Fibroblast of the conjunctiva (primary cell): ENCODE measurements at places on chromosomes 16 and 17.

GRCh38 chr17:81537856-81538555 is 9.8 kb downstream of the FSCN2 start:
- DNase-seq: no peak

DNA sequence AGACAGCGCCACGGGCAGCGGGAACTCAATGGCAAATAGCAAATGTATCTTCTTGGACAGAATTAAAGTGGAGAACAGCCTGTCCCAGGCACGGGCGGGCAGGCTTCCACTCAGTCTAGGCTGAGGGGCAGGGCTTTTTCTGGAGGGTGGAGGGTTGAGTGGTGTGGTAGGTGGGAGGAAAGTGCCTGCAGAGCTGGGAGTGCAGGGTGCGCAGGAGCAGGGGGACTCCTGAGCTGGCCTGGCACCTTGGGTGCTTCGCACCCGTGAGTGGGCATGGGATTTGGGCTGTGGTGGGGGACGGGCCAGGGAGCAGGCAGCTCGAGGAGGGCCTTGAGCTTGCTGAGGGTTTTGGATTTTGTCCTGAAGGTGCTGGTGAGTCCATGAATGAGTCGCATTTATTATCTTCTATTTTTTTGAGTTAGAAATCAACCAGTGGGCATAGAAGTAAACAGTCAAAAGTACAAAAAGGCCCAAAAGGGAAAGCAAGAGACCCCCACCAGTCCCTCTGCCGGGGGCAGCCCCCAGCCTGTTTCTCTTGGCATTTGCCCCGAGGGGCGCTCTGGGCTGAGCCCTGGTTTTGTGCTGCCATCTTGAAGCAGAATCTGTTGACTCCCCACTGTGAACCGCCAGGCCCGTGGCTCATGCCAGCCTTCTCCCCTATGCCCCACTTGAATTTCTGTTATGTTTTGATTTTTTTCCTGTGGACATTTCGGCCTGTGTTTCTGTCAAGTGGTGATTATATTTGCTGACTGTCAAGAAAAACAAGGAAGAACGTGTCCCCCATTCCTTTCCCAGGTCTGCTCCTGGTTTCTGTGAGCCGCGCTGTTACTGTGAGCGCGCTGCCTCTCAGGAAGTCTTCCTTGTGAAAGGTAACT is 8.2 kb downstream of the ADORA2B start:
- no peak for DNase-seq

GRCh38 chr17:4919511-4920047 is 12.5 kb upstream of the GP1BA start:
- DNase-seq: no peak

GRCh38 chr16:57531635-57532265 is 4.6 kb downstream of the CCDC102A start:
- no peak for DNase-seq

DNA sequence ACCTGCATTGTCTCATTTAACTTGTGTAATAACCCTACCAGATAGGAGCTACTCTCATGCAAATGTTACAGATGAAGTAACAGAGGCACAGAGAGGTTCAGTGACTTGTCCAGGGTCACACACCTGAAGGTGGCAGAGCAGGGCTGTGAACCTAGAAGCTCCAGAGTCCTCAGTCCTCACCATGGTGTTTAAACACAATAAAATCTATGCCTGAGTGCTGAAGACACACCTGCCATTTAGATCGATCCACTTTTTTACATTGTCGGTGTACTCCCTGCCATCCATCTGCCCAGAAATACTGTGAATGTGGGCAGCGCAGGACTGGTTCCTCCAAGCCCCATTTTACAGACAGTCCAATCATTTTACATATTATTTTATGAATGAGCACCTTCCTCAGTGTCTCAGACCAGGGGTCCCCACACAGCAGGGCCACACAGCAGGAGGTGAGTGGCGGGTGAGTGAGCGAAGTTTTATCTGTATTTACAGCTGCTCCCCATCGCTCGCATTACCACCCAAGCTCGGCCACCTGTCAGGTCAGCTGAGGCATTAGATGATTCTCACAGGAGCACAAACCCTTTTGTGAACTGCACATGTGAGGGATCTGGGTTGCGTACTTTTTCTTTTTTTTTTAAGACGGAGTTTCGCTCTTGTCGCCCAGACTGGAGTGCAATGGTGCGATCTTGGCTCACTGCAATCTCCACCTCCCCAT is 5.6 kb downstream of the IL4R start:
- DNase-seq: no peak

DNA sequence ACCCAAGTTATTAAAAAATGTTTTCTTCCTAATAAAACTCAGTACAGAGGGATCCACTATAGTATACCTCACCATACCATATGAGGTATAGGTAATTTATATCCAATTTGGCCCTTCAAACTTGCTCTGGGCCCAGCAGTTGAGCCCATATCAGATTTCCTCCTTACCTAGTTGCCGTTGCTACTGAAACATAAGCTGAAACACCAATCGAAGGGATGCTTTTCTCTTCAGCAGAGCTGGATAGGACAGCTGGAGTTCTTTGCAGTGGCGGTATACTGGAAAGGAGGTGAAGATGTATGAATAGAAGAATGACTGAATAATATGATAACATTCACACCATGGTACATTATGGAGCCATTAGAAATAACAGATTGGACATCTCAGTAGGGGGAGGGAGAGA is 42.7 kb downstream of the TNRC6C start:
- DNase-seq: no peak

- no peak for DNase-seq
Measured at GRCh38 chr17:66830451-66830850, 4.5 kb upstream of the CACNG5 start.

- DNase-seq: no peak
Measured at GRCh38 chr16:21339269-21339641, 61.2 kb upstream of the CRYM start.

DNA sequence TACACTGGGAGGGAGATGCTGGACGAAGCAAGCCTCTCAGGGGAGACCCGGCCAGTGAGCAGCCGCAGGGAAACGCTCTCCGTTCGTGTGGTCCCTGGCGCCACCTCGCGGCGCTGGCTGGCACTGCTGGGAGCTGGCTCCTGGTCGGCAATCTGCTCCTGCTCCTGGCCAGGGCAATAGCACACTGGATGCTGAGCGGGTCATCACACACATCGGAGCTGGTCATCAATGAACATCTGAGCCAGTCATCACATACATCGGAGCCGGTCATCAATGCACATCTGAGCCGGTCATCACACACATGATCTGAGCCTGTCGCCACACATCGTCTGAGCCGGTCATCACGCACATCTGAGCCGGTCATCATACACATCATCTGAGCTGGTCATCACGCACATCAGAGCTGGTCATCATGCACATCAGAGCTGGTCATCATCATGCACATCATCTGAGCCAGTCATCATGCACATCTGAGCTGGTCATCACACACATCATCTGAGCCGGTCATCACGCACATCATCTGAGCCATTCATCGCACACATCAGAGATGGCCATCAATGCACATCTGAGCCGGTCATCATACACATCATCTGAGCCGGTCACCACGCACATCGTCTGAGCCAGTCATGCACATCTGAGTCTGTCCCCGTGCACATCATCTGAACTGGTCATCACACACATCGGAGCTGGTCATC is 217.3 kb downstream of the RBFOX3 start:
- peak; percentile 30 for DNase-seq

DNA sequence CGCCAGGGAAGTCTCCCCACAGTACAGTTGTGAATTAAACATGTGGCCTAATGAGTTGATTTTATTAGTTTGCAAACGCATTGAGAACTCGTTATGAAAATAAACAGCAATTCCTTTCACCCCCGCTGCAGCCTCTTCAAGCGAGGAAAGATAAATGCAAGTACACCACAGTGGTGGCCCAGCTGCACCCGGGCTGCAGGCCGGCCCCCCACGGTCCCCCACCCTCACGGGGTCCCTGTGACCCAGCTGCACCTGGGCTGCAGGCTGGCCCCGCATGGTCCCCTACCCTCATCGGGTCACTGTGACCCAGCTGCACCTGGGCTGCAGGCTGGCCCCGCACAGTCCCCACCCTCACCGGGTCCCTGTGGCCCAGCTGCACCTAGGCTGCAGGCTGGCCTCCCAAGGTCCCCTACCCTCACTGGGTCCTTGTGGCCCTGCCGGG is 32.2 kb downstream of the SDK2 start:
- no peak for DNase-seq

GRCh38 chr17:40032322-40033320 is 17.4 kb downstream of the CSF3 start:
- no peak for DNase-seq

GRCh38 chr17:36933512-36934143 is 3.6 kb upstream of the LHX1 start:
- no peak for DNase-seq

DNA sequence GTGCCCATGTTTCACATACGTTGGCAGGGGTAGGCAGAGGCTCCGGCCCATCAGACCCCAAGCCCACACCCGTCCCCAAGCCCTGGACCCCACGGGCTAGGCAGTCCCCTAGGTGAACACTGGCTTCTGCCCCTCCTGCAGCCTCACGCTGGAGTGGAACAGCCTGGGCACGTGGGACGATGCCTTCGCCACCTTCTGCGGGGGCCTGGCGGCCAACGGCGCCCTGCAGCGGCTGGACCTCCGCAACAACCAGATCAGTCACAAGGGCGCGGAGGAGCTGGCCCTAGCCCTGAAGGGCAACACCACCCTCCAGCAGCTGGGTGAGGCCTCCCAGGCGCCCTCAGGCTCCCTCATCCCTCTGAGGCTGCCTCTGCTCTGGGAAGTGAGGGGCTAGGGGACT is 1.8 kb downstream of the LRRC45 start:
- no peak for DNase-seq

- DNase-seq: no peak
Measured at GRCh38 chr17:48491527-48492273, 39.1 kb downstream of the HOXB1 start.

DNA sequence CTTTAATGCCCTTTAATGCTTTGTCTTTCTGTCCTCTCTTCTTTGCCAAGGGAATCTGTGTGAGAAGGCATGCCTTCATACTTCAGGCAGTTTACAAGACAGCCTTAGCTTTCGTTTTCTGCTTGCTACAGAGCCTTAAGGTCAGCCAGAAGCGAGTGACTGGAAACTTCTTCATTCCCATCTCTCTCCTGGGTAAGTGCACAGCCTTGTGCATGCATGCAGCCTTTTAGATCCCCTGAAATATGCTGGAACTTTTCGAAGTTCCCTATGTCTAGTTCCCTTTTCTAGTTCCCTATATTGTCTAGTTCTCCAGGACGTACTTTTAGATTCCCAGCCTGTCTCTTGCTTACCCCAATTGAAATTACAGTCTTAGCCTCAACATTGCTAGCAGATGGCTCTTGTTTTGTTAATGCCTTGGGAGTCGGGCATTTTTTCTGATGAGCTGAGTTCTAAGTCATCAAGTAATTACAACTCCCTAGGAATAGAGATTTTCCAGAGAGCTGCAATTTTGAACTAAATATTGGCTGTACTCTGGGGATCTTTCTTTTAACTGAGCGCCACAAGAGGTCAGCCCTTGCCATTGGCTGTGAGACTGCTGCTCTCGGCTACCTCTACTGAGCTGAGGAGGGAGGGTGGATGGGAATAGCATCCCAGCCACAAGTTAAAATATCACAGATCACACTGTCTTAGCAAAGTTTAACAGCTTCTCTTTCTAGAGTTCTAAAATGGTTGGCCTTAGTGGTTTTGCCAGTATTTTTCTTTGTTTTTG is 22.7 kb upstream of the PPM1D start:
- peak; percentile 53 for DNase-seq

DNA sequence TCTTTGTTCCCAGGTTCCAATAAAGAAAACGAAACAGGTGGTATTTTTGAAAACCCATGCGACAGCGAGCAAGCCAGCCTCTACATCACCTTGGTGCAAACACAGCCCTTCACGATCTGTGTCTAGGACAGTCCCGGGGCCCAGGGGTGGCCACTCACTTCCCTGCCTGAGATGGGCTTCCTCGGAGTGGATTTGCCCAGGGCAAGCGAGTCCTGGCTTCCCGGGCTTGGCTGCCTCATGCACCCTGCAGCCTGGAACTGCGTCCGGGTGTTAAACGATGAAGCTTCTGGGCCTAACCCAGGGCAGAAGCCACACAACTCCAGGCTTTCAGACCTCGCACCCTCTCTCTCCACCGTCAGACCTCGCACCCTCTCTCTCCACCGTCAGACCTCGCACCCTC is 66.0 kb downstream of the RPH3AL start:
- no peak for DNase-seq

- DNase-seq: no peak
Measured at GRCh38 chr17:13477180-13477611, 124.5 kb downstream of the HS3ST3A1 start.

GRCh38 chr17:66689221-66689620 is 145.7 kb upstream of the CACNG5 start:
- no peak for DNase-seq

DNA sequence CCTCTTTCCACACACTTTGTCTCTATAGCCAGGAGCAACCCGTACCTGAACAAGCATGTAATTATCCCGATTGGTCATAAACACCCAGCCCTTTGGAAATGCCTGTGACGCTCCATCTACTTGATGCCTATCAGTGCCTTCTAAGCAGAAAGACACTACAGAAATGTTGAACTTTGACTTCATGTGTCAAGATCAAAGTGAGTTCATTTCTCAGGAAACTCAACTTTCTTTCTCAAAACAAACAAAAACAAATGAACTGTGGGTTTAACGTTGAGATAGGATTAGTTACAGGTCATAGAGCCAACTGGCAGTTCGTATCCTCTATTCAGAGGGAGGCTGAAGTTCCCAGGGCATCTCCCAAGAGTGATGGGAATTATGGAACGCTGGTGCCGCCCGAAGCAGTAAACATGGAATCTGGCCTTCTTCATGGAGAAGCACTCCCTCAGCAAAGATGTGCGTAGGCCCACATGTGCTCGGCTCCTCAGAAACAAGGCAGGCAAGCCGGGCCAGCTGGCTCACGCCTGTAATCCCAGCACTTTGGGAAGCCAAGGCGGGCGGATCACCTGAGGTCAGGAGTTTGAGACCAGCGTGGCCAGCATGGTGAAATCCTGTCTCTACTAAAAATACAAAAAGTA is 9.5 kb downstream of the SLC6A4 start:
- no peak for DNase-seq

DNA sequence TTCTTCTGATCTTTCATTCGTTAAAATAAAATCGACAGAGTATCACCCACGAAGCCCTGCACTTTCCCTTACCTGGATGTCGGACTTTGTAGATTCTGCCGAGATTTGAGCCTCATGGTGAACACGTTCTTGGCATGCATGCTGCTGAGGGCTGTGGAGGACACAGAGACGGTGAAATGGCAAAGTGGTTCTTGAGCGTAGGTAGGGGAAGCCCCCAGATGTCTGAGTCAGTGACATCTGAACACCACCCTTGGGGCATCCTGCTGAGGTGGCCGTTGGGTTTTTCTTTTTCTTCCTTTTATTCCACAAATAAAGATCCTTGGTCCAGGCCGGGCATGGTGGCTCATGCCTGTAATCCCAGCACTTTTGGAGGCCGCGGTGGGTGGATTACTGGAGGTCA is 33.9 kb downstream of the NOS2 start:
- no peak for DNase-seq

DNA sequence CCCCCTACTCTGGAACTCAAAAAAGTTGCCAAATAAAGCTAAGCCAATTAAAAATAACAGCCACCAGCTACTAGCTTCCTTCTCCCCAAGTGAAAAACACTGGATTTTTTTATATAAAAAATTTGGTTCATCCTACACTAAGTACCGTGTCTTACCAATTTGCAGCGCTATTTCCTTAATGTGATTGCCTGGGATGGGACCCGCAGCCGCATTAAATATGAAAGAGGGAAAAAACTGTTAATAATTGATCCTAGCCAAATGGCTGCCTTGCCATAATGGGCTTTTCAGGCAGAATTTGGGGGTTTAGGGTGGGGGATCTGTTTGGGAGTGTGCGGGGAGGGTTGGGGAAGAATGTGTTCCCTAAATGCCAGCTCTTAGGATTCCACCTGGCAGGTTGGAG is 2.0 kb downstream of the HOXB9 start:
- DNase-seq: no peak
